ENCODE measurements at places on chromosomes 16 and 17. TPM values are rescaled to one million over a fixed set of nuclear protein-coding genes. Genes with fewer than 3 reads are reported as not detected.

Gene TMC6
- 137 TPM for total RNA-seq

Gene KRT20
- total RNA-seq: not detected

Gene MYH11
- total RNA-seq: not detected

Gene KRTAP2-3
- not detected for total RNA-seq

Gene ACSM5
- total RNA-seq: not detected

Gene RPAIN
- 62.6 TPM for total RNA-seq

Gene TCAP
- total RNA-seq: 1.4 TPM
